RCC 7860 (cell line): ENCODE measurements at places on chromosomes 7 and 10.

DNA sequence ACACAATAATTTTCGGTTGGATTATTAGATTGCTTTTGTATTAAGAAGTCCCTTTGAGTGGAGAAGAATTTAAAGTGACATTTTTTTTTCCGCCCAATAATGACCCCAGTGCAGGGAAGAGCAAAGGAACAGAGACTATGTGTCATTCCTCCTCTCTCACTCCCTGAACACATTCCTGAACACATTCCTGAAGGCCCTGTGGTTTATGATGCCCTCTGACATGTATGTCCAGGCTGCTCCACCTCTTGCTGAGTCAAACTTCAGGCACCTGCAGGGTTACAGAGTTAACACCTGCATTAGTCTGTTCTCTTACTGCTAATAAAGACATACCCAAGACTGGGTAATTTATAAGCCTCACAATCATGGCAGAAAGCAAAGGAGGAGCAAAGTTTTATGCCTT is 704.0 kb upstream of the LRRN3 start:
- peak; percentile 94 for DNase-seq

DNA sequence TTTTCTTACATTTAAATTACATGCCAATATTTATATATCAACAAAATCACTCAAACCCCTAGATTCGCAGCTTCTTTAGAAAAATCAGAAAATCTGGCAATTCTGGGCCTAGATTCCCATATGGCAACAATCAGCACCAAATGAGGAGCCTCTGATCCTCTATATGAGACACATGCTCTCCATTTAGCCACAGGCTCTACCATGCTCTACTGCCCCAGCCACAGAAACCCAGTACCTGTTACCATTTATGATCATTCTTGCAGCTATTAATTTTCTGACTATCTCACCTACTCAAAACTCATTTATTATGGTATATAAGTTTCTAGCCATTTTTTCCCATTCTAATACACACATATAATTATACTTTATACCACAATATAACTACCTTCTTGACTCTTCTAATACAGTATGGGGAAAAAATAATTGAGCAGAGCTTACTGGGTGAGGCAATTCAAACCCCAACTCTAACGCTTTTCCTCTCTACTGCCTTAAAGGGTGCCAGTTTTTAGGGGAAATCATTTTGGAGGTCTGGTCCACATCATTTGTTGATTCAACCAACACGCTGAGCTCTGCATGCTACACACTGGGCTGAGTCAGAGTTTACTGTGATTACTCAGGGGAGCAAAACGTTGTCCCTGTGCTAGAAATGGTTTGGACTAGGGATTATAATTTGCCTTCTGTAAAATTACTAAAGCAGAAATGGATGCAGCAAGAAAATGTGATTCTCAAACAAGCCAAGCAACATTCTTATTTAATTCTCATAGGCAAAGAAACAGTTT is 11.6 kb downstream of the PDLIM1 start:
- no peak for DNase-seq

- DNase-seq: no peak
Observed at GRCh38 chr10:24331457-24331856, 122.5 kb downstream of the KIAA1217 start.

DNA sequence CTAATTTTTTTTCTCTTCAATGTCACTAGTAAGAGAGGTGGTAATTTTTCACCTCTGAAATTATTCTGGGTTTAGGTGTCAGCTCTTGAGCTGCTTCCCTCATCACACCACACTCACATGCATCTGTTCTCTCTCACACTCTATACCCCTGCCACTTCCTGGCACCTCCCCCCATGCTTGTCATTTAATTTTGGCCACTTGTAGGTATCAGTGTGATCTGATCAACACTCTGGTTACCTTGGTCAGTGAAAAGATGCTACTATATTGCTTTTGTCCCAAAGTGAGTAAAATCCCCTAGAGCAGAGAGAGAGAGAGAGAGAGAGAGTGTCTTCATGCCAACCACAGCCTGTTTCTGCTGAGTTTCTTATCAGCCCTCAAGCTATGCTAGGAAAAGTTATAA is 42.5 kb downstream of the STK17A start:
- no peak for DNase-seq

DNA sequence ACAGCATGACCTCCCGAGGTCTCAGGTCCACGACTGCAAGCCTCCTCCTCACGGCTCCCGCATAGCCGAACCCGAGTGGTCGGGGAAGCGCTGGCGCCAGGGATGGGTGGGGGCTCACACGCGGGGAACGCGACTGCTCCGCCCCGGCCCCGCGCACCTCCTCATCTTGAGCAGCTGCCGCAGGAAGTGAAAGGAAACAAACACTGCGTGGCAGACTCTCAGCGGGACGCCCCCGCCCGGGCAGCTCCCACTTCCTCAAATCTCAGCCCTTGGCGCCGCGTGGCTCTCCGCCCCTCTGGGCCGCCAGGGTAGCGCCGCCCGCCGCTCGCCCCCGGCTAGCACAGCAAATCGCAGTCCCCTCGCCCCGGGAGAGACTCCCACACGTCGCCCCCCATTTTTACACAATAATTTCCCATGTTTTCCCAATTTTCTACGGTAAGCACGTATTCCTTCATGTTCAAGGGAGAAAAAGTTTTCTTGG is at the start of gene TMEM243:
Gene TMEM243, minus strand, starts transcription at position 188 of the 481 bp plus-strand sequence. CDS start 229 bp downstream, outside the sequence.
- peak; percentile 76 for DNase-seq

DNA sequence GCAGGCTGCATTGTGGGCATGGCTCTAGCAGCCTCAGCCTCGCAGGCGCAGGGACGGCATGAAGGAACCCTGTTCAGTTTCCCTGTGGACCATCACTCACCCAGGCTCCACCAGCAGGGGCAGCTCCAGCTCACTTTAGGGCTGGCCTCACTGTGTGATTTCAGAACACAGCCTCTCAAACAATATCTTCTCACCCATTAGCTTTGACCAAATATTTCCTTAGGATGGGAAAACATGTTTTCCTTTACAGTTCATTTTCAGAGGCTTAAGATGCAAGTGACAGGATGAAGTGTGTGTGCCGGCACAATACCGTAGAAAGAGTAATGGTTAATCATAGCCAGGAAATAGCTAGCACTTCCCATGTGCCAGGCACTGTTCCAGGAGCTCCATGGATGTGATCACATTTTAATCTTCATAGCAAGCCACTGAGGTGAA is 58.2 kb downstream of the LANCL2 start:
- peak; percentile 72 for DNase-seq

- DNase-seq: no peak
Observed at GRCh38 chr7:42128703-42129102, 108.3 kb downstream of the GLI3 start.

DNA sequence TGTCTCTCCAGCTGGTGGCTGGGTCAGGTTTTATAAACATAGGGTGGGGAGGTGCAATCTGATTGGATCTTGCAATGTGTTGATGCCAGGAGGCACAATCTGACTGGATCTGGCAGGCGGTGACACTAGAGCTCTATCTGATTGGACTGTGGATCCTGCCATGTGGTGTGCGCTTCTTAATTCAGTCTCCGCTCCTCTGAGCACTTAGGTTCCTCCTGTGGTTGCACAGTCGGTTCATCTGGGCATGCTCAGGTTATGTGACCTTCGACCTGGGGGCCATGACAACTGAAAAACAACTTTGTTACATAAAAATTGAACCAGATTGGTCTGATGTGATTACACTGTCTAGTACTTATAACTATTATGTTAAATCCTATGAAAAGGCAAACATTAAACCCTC is 127.1 kb upstream of the SVIL start:
- DNase-seq: no peak

GRCh38 chr7:133036289-133036688 is 45.6 kb downstream of the CHCHD3 start:
- no peak for DNase-seq

- DNase-seq: no peak
Observed at GRCh38 chr7:98879979-98880315, 1.6 kb downstream of the TRRAP start.

DNA sequence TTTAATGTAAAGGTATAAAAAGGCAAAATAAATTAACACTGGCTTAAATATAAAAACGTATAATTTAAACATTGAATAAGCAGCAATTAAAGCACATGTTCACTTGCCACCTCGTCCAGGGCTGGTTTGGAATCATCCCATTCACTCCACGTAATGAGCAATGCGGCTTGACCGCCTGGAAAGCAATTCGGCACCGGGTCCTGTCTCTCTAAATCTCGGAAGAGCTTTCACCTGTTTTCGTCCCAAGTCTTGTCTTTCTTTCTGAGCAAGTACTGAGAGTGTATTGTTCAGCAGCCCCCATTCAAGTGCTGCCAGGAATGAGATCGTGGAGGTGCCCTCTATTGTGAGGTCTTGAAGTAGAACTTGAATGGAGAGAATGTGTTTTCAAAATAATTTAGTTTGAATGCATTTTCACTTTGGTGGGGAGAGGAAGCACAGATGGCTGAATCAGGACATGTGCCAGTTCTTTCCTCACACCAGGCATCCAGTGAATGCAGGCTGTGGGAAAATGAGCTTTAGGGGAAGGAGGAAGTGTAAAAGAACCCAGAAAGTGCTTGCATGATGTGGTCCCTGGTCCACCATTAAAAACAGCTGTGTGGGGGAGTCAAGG is 515.2 kb downstream of the REEP3 start:
- no peak for DNase-seq

- DNase-seq: no peak
Observed at GRCh38 chr7:85469446-85470010, 282.7 kb upstream of the SEMA3D start.

- DNase-seq: no peak
Observed at GRCh38 chr7:28750981-28751380, 207.1 kb downstream of the TRIL start.

DNA sequence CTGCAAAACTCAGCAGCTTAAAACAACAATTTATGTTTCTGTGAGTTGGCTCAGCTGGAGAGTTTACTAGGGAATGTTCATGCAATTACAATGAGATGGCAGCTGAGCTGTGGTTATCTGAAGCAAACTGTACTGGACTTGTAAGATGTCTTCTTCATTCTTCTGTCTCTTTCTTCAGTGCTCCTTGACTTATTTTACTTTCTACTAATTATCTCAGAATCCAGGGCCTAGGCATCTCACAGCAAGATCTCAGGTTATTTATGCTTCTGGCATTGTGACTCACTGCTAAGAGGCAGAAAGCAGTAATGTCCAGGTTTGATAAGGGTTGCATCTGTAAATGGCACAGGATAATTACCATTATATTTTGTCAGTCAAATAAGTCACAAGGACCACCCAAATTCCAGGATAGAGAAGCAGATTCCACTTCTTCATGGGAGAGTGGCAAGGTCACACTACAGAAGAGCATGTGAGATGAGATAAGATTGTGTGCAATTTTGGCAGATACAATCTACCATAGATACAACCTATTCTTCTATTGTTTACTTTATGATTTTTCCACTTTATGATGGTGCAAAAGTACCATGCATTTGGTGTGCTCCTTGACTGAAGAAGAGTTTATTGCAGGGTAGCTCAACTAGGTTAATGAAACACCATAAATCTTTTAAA is 16.8 kb downstream of the VIM start:
- DNase-seq: no peak

- peak; percentile 98 for DNase-seq
Observed at GRCh38 chr7:46654546-46655443, 733.7 kb upstream of the IGFBP3 start.

- DNase-seq: no peak
Observed at GRCh38 chr7:99128076-99128950, 15.6 kb downstream of the SMURF1 start.

GRCh38 chr10:21298701-21299100 is 226.8 kb downstream of the SKIDA1 start:
- no peak for DNase-seq

DNA sequence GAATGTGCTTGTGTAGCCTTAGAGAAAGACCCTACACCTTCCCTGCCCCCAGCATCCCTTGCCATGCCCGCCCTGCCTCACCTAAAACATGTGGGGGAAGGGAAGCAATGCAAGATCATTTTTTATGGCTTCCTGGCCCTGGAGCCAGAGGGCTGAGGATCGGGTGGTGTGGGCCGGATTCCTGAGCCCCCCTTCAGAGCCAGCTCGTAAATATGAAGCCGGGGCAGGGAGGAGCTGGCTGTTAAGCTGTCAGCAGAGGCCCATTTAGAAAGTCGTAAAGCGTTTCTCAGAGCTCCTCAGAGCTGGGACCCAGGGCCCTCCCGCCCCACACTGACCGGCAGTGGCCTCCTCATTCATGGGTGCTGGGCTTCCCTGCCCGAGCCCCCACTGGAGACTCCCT is 23.9 kb downstream of the UNC5B start:
- no peak for DNase-seq

GRCh38 chr10:93875032-93875358 is 18.8 kb upstream of the SLC35G1 start:
- no peak for DNase-seq

DNA sequence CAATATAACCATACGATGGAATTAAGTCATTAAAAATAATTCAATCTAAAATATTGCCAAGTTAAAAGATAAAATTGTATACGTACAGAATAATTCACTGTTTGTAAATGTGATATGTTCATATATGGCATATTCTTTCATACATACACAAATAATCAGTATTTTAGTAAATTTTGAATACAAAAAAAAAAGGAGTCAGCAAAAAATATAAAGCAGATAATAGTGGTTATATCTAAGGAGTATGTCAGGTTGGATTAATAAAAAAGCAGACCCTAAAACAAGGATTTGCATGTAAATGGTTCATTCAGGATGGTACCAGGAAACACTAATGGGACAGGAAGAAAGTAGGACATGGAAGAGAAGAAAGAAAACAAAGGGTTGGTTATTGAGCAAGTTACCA is 59.5 kb downstream of the XPNPEP1 start:
- no peak for DNase-seq

- DNase-seq: no peak
Observed at GRCh38 chr10:132504501-132505272, 32.9 kb upstream of the INPP5A start.

- DNase-seq: no peak
Observed at GRCh38 chr7:100888291-100888987, 1.1 kb downstream of the UFSP1 start.

- no peak for DNase-seq
Observed at GRCh38 chr7:142308918-142309317, 51.1 kb upstream of the PRSS58 start.

GRCh38 chr10:79244068-79244442 is 103.2 kb upstream of the PPIF start:
- no peak for DNase-seq

DNA sequence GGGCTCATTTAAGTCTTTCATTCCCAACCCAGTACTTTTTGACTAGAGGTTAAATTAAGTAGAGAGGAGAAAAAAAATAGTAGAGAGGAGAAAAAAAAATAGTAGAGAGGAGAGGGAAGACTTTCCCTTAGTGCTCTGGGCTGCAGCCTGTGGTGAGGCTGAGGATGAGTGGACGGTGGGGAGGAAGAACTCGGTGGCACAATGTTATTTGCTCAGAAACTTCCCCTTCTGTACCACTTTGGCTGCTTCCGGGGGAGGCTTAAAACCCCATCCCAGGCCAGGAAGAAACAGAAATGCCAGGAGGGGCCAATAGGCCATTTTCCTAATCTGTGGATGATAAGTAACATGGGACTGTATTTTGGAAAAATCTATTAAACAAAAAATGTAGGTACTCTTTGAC is 14.6 kb upstream of the MLXIPL start:
- no peak for DNase-seq
